Stimulated activated CD4-positive, alpha-beta T cell treated with anti-CD3 and anti-CD28 coated beads, Interleukin-4, amount 100 ng/mL, for 48 hours (primary cell): ENCODE measurements at places on chromosomes 16 and 17.

- no peak for DNase-seq
These were observed 27.2 kb upstream of the BEAN1 start for GRCh38 chr16:66399930-66400329.

GRCh38 chr17:13503526-13503925, 98.2 kb downstream of the HS3ST3A1 start:
- DNase-seq = no peak

- no peak for DNase-seq
These were observed 75.8 kb downstream of the SREBF1 start for GRCh38 chr17:17760872-17761550.

GRCh38 chr17:80465327-80465974, 11.0 kb downstream of the NPTX1 start:
- DNase-seq = no peak

GRCh38 chr17:73223626-73224230, 30.9 kb downstream of the COG1 start:
- DNase-seq = no peak

GRCh38 chr16:74657870-74658642, 8.6 kb downstream of the RFWD3 start:
- DNase-seq = no peak

- no peak for DNase-seq
These were observed 9.2 kb upstream of the ACSF3 start for GRCh38 chr16:89084411-89084810.

GRCh38 chr16:66706506-66706880, 9.9 kb upstream of the CMTM4 start:
- no peak for DNase-seq

GRCh38 chr17:74119049-74119580, 84.4 kb upstream of the RPL38 start:
- DNase-seq = no peak

- DNase-seq = no peak
These were observed 45.3 kb downstream of the REXO5 start for GRCh38 chr16:20851601-20852000.
